Inflammatory macrophage treated with lipopolysaccharide for 4 hours (primary cell): ENCODE measurements at places on chromosomes 6 and 20.

- DNase-seq: no peak
Measured at GRCh38 chr6:140782941-140783340, 1349.8 kb upstream of the GJE1 start.

DNA sequence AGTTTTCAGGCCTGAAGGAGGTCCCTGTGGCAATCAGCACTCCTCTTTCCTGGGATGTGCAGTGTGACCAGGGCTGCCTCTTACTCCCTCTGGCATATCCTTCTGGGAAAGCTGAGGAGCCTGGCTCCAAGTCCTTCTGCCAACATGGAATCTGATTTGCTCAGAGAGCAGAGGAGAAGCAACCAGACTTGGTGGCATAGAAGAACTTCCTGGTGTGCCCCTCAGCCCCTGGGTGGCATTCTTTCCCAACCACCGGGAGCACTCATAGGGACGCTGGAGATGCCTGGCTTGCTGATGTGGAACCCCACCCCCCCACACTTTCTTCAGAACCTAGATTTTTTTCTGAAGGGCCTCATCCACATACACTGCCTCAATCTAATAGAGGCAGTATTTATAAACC lies 107.6 kb upstream of the TRAF3IP2 start:
- DNase-seq: no peak

GRCh38 chr6:113077794-113078193 lies 730.7 kb downstream of the RFPL4B start:
- no peak for DNase-seq

DNA sequence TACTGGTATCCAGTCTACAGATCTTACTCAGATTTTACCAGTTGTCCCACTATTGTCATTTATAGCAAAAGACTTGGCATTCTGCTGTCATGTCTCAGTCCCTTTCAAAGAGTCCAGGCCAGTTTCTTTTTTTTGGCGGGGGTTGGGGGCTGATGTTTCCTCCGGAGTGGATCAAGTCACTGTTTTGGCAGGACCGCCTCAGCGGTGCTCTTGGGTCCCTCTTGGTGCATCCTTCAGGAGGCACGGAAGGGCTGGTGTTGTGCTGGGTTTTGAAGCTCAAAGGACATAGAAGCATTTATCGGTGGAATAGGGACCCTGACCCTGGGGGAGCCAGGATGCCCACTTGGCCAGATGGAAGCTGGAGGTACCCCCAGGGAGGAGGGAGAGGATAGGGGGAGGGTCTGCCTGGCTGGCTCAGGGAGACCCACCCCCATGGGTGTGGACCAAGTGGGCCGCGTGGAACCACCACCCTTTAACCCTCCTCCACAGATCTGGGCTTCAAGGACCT lies 10.8 kb downstream of the RBCK1 start:
- no peak for DNase-seq

- DNase-seq: no peak
Measured at GRCh38 chr20:47051936-47052526, 157.4 kb downstream of the EYA2 start.

DNA sequence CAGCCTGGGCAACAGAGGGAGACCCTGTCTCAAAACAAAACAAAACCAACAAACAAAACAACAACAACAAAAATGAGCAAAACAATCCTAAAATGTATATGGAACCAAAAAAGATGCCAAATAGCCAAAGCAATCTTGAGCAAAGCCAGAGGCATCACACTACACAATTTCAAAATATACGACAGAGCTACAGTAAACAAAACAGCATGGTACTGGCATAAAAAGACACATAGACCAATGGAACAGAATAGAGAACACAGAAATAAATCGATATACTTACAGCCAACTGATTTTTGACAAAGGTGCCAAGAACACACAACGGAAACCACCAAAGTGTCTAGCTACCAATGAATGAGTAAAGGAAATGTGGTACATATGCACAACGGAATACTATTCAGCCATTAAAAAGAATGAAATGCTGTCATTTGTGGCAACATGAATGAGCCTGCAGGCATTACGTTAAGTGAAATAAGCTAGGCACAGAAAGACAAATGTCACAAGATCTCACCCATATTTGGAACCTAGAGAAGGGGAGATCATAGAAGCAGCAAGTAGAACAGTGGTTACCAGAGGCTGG lies 16.4 kb downstream of the PXDC1 start:
- DNase-seq: no peak

DNA sequence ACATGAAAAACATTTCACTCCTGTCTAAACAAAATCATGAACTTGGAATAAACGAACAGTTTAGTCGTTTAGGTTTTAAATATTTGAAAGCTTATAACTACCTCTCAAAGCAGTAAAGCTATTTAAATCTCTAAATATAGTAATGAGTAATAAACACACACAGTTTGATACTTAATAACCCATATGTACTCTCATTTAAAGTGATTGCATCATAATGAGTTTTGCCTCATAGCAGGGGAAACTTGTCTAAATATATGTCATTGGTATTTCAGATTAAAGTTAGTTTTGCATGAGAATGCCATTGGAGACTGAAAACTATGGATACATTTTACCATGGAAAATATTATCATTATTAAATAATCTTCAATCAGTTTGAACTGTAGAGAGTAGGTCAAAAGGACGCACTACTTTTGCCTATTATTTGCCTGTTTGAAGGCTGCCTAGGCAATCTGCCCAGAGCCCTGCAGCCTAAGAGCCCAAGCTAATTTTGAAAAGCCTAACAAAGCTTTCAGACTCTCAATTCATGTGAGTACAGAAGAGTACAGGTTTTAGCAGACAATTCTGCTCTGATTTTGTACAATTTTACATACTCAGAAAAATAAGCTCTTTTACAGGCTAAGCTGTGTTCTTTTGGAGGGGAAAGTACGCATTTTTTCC lies 632.8 kb downstream of the HACE1 start:
- no peak for DNase-seq

- no peak for DNase-seq
Measured at GRCh38 chr6:169780571-169781091, 29.2 kb downstream of the ERMARD start.

GRCh38 chr20:58432186-58432954 lies 43.3 kb downstream of the VAPB start:
- DNase-seq: peak; percentile 26

- DNase-seq: no peak
Measured at GRCh38 chr6:166341977-166342348, 382 bp downstream of the SFT2D1 start.

DNA sequence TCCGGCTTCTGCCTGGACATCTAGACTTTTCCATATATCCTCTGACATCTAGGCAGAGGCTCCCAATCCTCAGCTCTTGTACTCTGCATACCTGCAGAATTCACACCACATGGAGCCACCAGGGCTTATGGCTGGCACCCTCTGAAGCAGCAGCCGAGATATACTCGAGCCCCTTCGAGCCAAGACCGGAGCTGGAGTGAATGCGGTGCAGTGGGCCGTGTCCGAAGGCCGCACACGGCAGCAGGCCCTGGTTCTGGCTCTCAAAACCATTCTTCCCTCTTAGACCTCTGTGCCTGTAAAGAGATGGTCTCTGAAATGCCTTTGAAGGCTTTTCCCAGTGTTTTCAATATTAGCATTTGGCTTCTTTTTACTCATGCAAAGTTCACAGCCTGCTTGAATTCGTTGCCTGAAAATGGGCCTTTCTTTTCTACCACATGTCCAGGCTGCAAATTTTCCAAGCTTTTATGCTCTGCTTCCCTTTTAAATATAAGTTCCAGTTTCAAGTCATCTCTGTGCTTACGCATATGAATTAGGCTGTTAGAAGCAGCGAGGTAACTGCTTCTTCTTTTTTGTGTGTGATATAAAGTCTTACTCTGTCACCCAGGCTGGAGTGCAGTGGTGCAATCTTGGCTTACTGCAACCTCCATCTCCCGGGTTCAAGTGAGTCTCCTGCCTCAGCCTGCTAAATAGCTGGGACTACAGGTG lies 3.8 kb upstream of the SIRPB1 start:
- peak; percentile 92 for DNase-seq

DNA sequence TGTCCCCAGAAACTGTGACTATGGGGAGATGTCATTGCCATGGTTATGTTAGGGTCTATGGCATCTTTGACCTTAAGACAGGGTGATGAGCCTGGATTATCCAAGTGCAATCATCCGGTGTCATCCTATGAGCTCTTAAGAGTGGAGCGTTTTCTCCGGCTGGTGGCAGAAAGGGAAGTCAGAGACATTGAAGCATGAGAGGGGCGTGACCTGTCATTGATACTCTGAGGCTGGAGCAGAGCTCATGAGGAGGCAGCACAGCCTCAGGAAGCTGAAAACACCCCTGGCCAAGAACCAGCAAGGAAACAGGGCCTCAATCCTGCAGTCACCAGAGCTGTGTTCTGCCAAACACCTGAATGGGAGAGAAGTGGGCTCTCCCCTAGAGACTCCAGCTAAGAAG lies 59.6 kb downstream of the ANKRD60 start:
- DNase-seq: no peak

GRCh38 chr6:168896321-168896720 lies 357.3 kb downstream of the THBS2 start:
- DNase-seq: no peak

DNA sequence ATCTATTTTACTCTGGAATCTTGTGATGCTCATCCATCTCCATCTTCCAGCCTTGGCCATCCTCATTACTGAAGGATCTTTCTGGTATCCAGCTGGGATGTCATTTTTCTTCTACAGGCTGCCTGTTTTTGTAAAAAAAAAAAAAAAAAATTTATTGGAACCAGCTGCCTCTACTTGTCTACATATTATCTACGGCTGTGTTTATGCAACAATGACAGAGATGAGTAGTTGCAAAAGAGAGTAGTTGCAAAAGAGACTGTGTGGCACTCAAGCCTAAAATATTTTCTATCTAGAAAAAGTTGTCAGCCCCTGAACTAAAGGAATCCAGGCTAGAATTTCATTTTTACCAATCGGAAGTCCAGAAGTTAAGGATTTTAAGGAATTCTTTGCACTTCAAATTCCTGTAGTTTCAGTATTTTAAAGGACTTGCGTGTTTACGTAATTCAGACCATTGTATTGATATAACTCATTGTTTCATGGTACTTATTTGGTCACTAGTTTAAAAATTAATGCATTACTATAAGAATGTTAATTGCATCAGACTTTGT lies 38.6 kb upstream of the PLCG1 start:
- DNase-seq: peak; percentile 29

- no peak for DNase-seq
Measured at GRCh38 chr6:123953920-123954319, 150.3 kb downstream of the NKAIN2 start.

GRCh38 chr6:11791354-11792107 lies 12.9 kb upstream of the ADTRP start:
- no peak for DNase-seq

DNA sequence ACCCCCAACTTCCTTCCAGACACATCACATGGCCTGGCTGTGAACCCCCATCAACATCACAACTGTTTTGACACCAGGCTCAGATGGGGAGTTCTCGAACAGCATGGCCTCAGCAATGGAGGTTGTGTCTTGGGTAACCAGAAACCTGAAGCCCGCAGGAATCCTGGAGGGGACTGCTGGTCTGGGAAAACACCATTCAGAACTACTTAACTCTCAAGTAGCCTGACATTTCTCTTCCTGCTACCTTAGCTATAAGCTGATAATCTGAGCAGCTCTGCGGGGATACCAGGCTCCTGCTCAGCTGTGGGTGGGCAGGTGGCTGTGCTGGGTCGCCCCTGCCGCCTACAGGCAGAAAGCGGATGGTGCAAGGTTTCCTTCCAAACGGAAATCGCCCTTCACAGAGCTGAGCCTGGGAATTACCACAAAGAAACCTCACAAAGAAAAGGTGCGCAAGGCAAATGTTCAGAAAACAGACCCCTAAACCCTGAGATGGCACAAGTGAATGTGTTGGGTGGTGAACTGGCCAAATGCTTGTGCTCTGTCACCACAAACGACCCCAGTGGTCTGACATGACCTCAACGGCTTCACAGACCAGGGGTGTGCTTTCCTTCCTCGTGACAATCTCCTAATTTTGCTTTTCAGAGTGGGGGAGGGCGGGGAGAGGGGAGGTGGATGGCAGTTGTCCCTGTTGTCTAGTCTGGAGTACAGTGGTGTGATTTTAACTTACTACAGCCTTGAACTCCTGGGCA lies 29.5 kb downstream of the SNX5 start:
- peak; percentile 45 for DNase-seq

- DNase-seq: no peak
Measured at GRCh38 chr6:137191670-137192069, 18.2 kb upstream of the IL22RA2 start.

- no peak for DNase-seq
Measured at GRCh38 chr6:116812051-116812650, 16.7 kb downstream of the GPRC6A start.

DNA sequence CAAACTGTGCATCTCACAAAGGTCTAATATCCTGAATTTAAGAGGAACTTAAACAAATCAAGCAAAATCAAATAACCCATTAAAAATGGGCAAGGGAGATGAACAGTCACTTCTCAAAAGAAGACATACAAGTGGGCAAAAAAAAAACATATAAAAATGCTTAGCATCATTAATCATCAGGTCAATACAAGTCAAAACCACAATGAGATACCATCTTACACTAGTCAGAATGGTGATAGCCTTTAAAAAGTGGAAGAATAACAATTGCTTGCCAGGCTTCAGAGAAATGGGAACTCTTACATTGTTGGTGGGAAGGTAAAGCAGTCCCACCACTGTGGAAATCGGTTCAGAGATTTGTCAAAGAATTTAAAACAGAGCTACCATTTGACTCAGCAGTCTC lies 646.7 kb upstream of the PTCHD4 start:
- DNase-seq: no peak

DNA sequence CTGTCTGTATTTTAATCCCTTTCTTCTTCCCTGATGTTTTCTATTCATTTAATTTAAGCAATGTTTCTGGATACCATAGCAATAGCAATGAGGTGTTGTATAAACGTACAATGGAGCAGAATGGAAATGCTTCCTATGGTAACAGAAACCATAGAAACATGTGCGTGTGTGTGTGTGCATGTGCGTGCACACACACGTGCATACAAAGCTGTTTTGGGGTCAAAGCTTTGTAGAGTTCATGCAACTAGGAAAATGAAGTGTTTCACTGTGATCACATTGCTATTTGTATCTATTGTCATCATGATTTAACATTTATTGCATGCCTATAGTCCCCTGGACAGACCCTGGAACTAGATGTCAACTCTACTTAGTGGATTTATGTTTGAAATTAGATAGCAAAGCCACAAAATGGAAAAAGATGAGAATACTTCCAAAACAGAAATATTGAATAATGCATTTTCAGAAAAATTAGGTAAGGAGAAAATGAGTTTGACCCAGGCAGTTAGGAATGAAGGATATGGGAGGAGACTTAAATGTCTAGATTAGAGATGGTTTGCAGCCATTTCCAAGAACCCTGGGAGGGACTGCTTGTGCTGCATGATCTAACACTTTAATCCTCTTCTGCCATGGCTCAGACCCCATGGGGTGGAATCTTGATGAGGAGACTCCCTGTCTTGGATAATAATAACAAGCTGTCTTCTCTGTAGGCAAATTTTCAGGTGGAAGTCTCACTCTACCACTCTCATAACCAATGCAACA lies 124.4 kb downstream of the TRMT11 start:
- DNase-seq: no peak

DNA sequence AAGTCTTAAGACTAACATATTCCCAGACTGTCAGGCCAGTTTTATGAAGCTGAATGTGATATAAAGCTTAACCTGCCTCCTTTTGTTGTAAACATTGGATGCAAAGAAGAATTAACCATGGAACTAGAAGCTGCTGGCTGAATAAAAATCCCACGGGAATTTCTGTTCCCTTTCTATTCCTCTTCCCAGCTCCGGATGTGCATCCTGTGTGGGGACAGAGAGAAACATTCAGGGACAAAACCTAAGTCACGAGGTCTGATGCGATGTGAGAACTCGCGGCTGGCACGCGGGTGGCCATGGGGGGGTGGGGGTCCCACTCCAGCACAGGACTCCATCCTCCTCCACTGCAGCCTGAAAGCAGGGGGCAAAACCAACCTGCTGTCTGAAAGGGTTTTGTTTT lies 32.2 kb downstream of the RAMACL start:
- no peak for DNase-seq
